ENCODE measurements at places on chromosomes 12 and 14. TPM values are rescaled to one million over a fixed set of nuclear protein-coding genes. Genes with fewer than 3 reads are reported as not detected.

DENND5B gene
- 11.7 TPM for total RNA-seq

KRT73 gene
- not detected for total RNA-seq

ERBB3 gene
- total RNA-seq: 156 TPM

TSPAN11 gene
- total RNA-seq: 2.4 TPM

CGRRF1 gene
- 5.3 TPM for total RNA-seq

CELA1 gene
- total RNA-seq: not detected

ITGA7 gene
- total RNA-seq: 6.9 TPM

DDX11 gene
- total RNA-seq: 99.1 TPM

SYCP3 gene
- 0.08 TPM for total RNA-seq

CCDC38 gene
- total RNA-seq: not detected

TAS2R31 gene
- total RNA-seq: 1.1 TPM

EPS8 gene
- total RNA-seq: 63.3 TPM

ISCU gene
- 81.1 TPM for total RNA-seq

ACOT2 gene
- 20.0 TPM for total RNA-seq

PTGDR gene
- total RNA-seq: not detected

C12orf54 gene
- total RNA-seq: not detected

AGAP2 gene
- total RNA-seq: 2.1 TPM

TCL1B gene
- not detected for total RNA-seq

LEMD3 gene
- total RNA-seq: 58.1 TPM

ALKBH1 gene
- total RNA-seq: 10.0 TPM

LIMA1 gene
- total RNA-seq: 64.6 TPM

GPR162 gene
- 2.7 TPM for total RNA-seq

GALNT6 gene
- 9.7 TPM for total RNA-seq

EIF4B gene
- 878 TPM for total RNA-seq

KLHDC1 gene
- 0.68 TPM for total RNA-seq

MFAP5 gene
- not detected for total RNA-seq

SLC25A47 gene
- not detected for total RNA-seq

SLC8A3 gene
- not detected for total RNA-seq

GPR132 gene
- total RNA-seq: not detected

CATSPERB gene
- total RNA-seq: not detected

SRRM4 gene
- total RNA-seq: not detected

FOXG1 gene
- not detected for total RNA-seq

MGP gene
- total RNA-seq: 10.9 TPM

GZMH gene
- total RNA-seq: not detected

RNASE7 gene
- total RNA-seq: not detected

ST8SIA1 gene
- 1.9 TPM for total RNA-seq

CALM1 gene
- total RNA-seq: 199 TPM

RASSF8 gene
- 266 TPM for total RNA-seq

OR6J1 gene
- 0.04 TPM for total RNA-seq

FAM186B gene
- total RNA-seq: 1.2 TPM

BDKRB2 gene
- 0.11 TPM for total RNA-seq

GYS2 gene
- total RNA-seq: not detected

MGST1 gene
- 35.5 TPM for total RNA-seq

TAS2R8 gene
- total RNA-seq: not detected

GPR65 gene
- total RNA-seq: not detected

MGAT4C gene
- total RNA-seq: 0.90 TPM

AP1G2 gene
- total RNA-seq: 10.2 TPM

ANKRD33 gene
- total RNA-seq: not detected
